Left renal pelvis (tissue), 4 donors: ENCODE measurements at places on chromosomes 3 and 15.

GRCh38 chr3:124791639-124792151 is 61.4 kb downstream of the UMPS start:
- DNase-seq, result no peak

- DNase-seq, result no peak
These were observed 186.1 kb downstream of the SEMA6D start for GRCh38 chr15:47903368-47903767.

DNA sequence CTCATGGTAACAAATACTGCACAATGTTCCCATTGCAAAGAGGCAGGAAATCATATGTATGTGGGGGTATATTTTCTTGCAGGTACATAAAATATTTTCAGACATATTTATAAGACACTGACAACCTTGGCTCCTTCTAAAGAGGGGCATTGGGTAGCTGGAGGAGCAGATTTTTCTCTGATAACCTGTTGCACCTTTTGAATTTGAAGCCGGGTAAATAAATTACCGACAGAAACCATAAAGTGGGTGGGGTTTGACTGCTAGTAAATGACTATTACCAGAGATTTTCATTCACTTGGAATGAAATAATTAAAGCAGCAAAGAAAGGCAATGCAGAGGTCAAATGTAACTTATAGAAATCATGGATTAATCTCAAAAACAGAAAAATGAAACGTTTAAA is 19.2 kb downstream of the LHFPL4 start:
- DNase-seq, result no peak

DNA sequence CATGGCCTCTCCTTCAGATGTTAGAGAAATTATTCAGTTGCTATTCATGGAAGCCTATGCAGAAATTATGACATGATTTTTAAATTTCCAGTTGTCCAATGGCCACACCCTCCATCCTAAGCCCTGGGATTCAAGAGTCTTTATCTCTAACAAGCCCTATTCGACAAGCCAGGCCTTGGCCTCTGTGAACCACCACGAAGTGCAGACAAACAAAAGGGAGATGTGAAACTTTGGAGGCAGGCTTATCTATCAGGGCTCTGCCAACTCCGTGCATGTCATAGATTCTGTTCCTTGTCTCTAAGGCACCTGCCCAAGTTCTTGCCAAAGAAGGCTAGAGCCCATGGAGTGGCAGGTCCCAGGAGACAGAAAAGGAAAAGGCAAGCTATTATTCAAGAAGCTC is 212.4 kb upstream of the ADAMTS9 start:
- no peak for DNase-seq

DNA sequence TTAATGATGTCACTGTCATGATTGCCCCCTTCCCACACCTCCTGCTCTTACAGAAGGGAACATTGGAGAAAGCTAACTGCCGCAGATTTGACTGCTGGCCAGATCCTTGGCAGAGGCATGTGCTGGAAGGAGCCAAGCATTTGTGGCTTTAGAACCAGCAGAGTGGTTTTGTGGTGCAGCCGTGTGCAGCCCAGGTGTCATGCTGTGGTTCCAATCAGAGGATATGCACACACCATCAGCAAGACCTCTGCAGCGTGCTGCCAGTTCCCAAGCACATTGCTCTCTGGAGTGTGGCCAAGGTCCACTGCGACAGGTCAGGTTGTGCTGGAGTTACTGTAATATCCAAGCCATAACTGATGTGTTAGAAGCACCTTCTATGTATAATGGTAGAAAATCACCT is 61.6 kb downstream of the OTOL1 start:
- DNase-seq, result no peak
